LoVo (cell line): ENCODE measurements at places on chromosomes 5 and 9.
A peak's percentile ranks its signal among the peaks of the same experiment; 100 is the strongest.

DNA sequence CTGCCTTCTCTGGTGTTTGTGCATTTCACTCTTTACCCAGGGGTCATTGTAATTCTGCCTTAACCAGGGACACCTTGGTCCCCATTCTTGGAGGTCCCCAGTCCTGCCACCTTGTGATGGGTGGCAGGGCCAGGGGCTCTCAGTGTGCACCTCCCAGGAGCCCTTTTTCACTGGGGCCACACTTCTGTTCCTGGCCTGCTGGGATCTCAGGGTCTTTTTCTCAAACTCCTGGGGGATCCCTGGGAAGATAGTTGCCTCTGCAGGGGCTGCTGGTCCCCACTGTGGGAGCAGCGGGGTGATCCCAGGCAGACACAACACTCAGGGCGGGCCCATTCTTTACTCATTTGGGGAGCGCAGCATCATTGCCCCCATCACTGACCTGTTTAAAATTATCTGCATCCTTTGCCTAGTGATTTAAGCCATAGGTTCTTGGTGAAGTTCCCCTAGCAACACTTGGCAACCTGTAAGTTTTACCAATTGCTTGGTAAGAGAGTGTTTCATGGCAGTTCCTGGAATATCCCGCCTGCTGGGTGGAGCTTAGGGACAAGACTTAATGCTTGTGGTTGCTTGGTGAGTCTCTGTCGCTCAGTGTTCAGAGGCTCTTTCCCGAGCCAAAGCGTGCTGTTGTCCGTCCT, 15.7 kb downstream of the PHF2 start:
- no peak for DNase-seq

- DNase-seq: peak; percentile 52
These were observed 64.0 kb downstream of the POU5F2 start for GRCh38 chr5:93677359-93677891.

DNA sequence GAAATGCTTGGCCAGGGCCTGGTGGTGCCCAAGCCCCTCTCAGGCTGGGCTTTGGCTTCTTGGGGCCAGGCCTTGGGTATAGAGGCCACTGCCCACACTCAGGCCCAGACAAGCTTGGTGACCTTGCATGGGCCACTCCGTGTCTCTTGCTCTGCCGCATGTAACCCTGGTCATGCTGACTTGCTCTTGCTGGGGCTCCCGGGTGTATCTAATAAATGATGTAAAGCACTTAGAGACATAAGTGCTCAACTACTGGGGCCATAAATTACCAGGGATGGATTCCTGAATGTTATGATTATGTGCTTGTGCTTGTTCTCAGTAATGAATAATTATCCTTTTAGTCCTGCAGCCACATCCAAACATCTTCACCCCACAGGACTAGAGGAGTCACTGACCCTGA, 54.0 kb downstream of the C5orf15 start:
- DNase-seq: no peak

DNA sequence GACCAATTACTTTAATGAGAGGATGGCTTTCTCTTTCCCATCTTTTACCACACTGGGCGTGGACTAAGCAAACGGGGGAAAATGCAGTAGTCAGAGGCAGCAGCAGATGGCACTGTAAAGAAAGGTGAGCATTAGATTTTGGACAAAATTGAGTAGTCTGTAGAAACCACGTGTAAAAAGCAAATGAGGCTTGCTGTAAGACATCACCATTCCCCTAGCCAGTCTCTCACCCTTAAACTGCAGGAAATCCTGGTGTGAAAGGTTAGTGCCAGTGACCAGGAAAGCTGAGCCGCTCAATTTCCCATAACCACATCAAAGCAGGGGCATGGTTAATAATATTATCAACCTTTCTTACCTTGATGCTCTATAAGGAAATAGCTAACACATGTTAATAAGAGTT, 31.8 kb downstream of the SPATA31C2 start:
- peak; percentile 45 for DNase-seq

- DNase-seq: no peak
These were observed 4.1 kb downstream of the RAPGEF6 start for GRCh38 chr5:131630963-131631350.

DNA sequence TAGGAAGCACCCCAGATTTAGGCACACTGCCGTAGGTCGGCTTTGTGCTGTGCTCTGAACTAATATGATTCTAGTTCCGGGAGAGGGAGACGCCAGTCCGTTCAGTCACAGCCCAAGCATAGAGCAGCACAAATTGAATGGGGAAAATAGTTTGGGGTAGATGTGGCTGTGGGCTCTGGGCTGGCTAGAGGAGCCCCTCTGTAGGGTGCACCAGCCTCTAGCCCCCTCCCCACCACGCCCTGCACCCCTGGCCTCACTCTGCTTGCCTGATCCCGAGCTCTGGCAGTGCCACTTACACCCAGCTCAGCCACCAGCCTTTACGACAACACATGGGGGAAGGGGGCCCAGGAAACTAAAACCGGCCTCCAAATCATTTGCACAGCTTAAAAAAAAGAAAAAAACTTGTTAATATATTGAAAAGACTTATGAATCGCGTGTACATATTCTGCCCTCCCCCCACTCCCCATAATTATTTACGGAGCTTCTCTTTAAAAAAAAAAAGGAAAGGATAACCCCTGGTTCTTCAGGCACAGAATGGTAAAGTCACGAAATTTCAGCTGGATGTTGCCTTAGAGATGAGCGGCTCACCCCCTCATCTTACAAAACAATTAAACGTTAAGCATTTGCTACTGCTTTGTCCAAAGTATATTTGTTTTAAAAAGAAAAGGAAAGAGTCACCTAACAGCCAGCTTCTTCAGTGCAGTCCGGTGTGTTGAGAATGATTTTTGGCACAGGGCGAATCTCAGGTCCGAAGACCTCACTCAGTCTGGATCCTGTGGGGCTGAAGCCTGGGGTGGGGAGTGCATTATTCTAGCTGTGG, 3.5 kb downstream of the LMX1B start:
- no peak for DNase-seq

- no peak for DNase-seq
These were observed 149.9 kb upstream of the GAS1 start for GRCh38 chr9:87097238-87097637.

GRCh38 chr5:177426566-177427210, at the start of gene GRK6:
Gene GRK6 (plus strand): TSS chr5:177426676. CDS start chr5:177426846, 170 bp downstream.
- peak; percentile 24 for DNase-seq

DNA sequence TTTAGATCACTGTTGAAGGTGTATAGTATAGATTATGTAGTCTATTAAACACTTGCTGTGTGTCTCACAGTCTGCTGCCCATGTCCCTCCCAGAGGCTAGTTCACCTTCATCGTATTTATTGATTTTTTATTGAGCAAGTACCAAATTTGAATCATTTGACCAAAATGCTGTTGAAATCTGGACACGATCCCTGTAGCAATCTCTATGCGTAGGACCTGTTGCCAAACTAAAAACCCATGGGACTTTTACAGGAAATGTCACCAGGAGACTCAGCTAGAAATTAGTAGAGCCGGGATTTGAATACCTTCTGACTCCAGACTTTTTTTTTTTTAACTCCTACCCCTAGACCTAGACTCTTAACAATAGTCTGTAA, 17.5 kb downstream of the SLC31A1 start:
- DNase-seq: no peak

DNA sequence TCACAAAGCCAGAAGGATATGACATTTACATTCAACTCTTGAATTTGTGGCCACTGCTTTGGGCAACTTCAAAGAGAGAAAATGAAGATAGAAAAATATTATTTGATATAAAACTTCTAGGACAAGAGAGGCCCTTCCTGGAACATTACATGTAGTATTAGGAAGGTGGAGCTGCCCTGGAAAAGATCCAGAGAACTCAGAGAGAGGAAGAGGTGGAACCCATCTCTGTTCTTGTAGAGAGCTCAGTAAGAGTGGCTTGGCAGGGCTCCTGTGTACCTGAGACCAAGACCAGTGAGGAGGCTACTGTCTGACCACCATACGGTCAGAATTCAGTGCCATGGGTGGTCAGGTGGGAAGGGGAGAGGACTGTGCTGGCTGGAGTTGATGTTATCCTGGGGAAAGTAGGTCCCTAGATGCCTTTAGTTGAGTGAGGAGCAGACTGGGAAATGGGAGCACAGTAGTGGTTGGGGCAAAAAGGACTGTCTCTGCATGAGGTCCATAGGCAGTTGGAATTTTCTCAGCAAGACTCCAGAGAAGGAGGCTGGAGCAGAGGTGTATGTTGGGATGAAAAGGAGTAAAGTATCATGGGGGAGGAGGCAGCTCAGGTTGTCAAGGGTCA, 7.6 kb downstream of the TGFBI start:
- no peak for DNase-seq

DNA sequence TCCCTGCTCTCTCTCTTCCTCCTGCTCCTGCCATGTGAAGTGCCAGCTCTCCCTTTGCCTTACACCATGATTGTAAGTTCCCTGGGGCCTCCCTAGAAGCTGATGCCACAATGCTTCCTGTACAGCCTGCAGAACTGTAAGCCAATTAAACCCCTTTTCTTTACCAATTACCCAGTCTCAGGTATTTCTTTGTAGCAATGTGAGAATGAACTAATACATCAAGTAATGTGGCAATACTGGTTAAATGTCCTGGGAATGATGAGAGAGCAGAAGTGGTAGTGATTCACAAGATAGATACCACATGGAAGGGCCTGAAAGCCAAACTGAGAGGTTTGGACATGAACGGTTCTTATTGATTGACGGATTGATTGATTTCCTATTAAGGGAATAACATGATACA, 62.6 kb upstream of the IL12B start:
- no peak for DNase-seq
